CD4-positive, alpha-beta T cell treated with Interleukin-2 at 100 ng/mL for 4 hours (primary cell): ENCODE measurements at places on chromosomes 2 and 18.
A peak's percentile ranks its signal among the peaks of the same experiment; 100 is the strongest.

DNA sequence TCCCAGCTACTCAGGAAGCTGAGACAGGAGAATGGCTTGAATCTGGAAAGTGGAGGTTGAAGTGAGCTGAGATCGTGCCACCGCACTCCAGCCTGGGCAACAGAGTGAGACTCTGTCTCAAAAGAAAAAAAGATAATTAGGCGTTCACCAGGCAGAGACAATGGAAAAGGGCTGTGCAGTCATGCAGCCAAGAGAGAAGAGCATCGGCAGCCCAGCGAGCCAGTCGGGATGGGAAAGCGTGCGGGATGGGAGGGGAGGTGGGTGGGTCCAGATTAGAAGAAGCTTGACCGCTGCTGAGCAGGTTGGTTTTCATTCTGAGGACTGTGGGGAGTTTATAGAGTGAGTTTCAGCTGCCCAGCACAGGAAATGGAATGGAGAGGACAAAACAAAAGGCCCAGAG lies 15.0 kb upstream of the CYS1 start:
- no peak for DNase-seq

DNA sequence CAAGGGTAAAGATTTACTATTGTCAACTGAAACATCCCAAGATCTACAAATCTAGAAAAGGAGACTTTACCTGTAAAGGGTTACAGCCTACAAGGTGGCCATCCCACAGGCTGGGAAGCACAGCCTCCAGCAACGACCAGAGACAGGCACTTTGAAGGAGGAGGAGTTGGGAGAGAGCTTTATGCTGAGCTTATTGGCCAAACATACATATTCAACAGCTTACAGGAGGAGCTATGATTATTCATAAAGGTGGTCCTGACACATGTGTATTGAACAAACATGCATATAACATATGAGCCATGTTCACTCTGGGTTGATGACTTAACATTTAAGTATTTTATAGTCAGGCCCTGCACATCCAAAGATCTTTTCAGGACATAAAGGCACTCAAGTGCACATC lies 11.1 kb upstream of the ABCA12 start:
- DNase-seq: no peak

- no peak for DNase-seq
These were observed 75.6 kb upstream of the ID2 start for GRCh38 chr2:8606226-8606625.

- DNase-seq: no peak
These were observed 173.2 kb upstream of the ZNF804A start for GRCh38 chr2:184425083-184425482.

- DNase-seq: no peak
These were observed 104.0 kb downstream of the SMAD2 start for GRCh38 chr18:47826157-47827074.

DNA sequence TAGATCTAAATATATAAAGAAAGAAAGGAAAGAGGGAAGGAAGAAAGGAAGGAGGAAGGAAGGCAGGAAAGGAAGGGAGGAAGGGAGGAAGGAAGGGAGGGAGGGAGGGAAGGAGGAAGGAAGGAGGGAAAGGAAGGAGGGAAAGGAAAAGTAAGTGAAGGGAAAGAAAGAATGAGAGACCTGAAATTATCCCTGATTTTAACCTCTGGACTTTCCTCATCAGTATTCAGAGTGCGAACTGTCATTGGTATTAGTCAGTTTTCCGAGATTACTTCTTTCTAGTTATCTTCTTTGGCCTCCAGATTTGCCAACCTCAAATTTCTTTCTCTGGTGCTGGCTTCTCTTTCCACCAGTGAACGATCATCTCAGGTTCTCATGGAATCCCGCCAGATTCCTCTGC lies 215.5 kb upstream of the FN1 start:
- no peak for DNase-seq

DNA sequence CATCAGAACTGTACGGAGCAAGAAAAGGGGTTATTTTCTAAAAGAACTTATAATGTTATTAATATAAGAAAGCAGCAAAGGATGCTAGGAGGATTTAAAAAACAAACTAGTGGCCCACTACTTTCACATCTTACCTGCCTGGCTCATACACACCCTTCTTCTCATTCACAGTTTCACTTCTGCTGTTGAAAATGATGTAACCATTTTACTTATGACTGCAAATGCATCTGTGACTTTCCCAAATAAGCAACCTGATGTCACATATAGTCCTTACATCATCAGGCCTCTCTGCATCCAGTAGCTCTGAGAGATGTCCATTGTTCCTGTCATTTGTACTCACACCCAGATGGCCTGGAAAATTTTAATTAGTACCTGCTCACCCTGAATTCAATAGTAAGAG lies 101.8 kb upstream of the MYO3B start:
- no peak for DNase-seq

DNA sequence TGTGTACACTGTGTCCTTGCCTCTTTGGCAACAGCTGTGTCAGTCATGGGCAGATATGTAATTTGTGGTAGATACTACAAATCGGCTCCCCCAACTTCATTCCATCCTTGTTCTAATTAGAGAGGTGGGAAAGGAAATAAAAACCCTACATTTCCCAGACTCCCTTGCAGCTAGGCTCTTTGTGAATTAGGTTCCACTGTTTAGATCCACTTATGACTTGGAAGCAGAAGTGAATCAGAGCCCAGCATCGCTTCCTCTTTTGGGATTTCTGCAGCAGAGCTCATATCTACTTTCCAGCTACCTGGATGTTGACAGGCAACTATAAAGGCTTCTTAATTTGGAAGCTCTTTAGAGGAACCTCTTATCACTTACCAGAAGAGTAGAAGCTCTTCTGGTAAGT lies 34.1 kb upstream of the NARS1 start:
- no peak for DNase-seq

- DNase-seq: no peak
These were observed 195.7 kb upstream of the TWIST2 start for GRCh38 chr2:238652053-238652770.

GRCh38 chr18:3037423-3037915 lies 24.5 kb upstream of the LPIN2 start:
- peak; percentile 40 for DNase-seq

GRCh38 chr2:99725820-99726219 lies 236.0 kb upstream of the REV1 start:
- no peak for DNase-seq

GRCh38 chr2:148130581-148130980 lies 109.7 kb downstream of the MBD5 start:
- no peak for DNase-seq

- no peak for DNase-seq
These were observed 403.3 kb downstream of the SUCLG1 start for GRCh38 chr2:84055816-84056215.

DNA sequence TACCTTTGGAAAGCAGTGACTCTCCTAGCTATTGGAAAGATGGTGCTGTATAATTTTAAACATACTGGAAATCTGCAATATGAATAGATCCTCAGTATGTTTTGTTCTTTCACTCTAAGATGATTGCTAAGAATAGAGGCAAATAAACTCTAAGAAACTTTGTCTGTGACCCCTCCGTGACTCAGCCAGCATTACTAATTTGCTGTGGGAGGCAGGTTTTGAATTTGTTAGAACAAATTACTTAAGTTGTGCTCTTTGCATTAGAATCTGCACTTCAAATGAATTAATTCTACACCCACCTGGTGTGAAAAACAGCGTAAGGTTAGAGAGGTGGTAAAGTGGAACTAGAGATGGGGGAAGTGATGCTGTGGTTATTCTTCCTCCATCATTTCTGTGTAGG lies 142.2 kb downstream of the RAPGEF4 start:
- no peak for DNase-seq

DNA sequence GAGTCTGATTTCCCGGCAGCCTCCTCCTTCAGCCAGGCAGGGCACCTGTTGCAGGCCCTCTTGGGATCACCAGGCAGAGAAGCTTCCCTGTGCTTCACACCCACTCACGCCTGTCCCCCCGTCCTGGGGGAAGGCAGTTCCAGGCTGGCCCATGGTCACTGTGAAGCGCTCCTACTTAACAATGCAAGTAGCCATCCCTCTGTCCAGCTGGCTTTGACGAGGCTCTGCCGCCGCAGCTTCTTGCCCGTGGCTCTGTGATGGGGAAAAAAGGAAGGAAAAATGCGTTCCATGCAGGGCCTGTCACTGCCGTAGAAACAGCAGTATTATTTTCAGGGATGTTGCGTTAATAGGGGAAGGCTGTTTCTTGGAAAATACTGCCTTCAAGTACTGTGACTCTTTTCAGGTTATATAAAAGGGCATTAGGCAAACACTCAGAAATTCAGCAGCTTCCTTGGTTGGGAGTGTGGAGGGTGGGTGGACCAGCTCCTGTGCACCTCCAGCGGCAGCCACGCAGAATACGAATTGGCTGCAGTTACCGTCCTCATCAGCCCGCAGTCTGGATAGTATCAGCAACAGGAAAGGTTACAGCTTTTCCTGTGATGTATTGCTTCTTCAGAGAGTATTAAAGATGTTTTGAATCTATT lies 232.3 kb downstream of the KLHL29 start:
- no peak for DNase-seq
